ENCODE measurements at places on chromosomes 3 and 15.

DNA sequence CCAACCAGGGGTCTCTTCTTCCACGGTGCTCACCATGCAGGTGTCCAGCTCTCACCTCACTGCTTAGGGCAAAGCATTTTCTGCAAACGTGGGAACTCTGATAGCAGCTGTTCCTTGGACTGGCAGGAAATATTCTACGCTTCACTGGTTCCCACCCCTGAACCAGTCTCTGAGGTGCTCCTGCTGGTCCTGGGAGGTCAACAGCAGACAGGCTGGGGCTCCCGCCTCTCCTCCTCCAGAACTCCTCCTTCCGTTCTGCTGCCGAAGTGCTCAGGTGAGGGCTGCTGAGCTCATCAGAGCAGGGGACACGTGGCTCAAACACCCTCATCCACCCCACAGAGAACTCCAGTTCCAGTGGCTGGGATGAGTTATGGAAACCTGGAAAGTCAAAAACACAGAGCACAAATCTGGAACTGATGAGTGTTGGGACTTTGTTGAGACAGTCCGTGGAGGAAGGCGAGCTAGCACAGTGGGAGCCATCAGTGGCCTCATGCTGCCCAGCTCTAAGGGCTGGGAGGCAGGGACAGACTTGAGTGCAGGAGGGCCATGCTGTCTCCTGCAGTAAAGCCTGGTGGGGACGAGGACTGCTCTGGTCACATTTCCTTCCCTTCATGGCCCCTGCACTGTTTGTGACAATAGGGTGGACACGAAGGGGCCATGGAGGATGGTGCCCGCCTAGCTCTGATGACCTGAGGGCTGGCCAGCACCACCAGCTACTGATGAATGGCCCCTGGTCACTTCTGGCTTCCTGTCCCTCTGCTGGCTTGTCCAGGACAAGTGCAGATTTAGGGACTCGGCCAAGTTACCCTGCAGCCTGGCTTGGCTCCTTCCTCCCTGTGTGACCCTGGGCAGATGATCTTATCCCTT lies 137.8 kb downstream of the KLF13 start:
- no peak for DNase-seq

- DNase-seq: no peak
Observed at GRCh38 chr3:24545887-24546286, 51.2 kb upstream of the THRB start.

GRCh38 chr3:10716964-10717363 lies 99.1 kb upstream of the SLC6A11 start:
- DNase-seq: no peak

GRCh38 chr3:72744330-72744729 lies 103.9 kb downstream of the SHQ1 start:
- DNase-seq: no peak

- no peak for DNase-seq
Observed at GRCh38 chr15:85527895-85528294, 147.5 kb downstream of the AKAP13 start.

DNA sequence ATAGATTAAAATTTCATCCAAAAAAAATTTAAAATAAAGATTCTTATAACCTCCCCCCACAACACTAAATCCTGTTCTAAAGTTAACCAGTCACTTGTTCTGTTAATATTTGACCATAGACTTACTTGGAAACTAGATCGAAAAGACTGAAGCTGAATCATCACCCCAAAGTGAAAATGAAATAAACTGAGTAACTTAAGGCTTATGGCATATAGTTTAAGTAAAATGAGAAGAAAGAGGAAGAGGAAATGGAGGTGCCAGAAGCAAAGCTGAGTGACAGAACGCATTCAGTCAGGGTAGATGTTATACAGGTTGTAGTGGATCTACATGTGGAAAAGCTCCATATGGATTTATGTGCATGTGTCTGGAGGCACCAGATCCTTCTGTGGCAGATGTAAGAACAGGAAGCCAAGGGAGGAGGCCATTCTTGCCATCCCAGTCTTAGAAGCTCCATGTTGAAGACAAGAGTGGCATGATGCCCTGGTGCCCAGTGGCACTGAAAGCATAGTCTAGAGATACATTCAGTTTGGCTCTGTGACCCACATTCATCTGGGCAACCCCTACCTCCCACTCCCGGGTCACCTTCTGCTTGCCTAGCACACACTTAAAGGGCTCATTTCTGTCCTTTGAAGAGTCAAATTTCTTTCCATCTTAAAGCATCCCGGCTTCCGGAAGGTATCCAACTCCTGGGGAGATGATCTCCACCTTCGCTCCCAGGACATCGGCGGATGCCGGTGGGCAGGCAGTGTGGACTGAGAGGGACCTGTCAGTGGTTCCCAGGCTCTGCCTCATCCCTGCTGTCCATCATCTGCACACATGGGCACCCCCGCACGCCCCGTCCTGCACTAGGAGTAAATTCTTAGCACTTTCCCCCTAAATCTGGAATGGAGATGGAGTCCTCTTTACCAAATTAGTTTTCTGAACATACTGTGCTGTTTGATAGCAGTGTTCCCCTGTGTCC lies 90.8 kb downstream of the NEO1 start:
- no peak for DNase-seq

- DNase-seq: no peak
Observed at GRCh38 chr3:52420388-52420787, 24.5 kb downstream of the SEMA3G start.

GRCh38 chr15:40310001-40310959 lies 2.5 kb upstream of the PLCB2 start:
- peak; percentile 87 for DNase-seq

- DNase-seq: no peak
Observed at GRCh38 chr3:188916934-188917401, 254.8 kb upstream of the TPRG1 start.

GRCh38 chr3:194730365-194730764 lies 44.7 kb downstream of the FAM43A start:
- DNase-seq: peak; percentile 92

GRCh38 chr3:16866571-16866970 lies 18.2 kb upstream of the PLCL2 start:
- DNase-seq: no peak

- DNase-seq: peak; percentile 48
Observed at GRCh38 chr3:158091531-158091930, 14.7 kb downstream of the SHOX2 start.

DNA sequence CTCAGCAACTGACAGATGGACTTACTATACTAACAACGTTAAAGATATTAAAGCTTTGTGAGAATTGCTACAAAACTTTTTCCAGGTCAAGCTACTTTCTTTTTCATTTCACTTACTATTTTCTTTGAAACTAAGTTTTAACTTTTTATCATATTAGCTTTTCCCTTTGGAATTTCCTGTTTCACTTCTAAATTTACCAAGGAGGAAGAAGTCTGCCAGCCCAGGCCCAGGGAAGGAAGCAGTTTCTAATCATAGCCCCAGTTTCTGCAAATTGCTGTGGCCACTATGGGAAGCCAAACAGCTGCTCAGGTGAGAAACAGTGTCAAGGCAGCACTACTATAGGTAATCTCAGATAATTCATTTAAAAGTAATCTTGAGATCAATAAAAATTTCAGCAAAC lies 18.4 kb downstream of the CYFIP1 start:
- no peak for DNase-seq

DNA sequence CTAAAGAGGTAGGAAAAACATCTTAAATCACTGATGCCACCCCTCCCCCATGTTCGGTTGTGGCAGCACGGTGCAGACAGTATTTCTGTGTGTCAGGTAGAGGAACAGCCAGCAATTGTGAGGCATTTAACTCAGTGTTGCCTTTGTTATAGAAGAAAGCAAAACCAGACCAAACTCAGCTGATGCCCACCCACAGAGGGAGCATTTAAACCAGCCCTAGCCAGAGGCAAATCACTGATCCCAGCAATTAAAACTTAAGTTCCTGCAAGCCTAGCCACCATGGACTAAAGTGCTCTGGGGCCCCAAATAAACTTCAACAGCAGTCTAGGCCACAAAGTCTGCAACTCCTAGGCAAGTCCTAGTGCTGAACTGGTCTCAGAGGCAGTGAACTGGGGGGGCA lies 94.5 kb downstream of the CFAP20DC start:
- DNase-seq: no peak

GRCh38 chr3:195708061-195708460 lies 12.7 kb upstream of the MUC20 start:
- DNase-seq: peak; percentile 40

DNA sequence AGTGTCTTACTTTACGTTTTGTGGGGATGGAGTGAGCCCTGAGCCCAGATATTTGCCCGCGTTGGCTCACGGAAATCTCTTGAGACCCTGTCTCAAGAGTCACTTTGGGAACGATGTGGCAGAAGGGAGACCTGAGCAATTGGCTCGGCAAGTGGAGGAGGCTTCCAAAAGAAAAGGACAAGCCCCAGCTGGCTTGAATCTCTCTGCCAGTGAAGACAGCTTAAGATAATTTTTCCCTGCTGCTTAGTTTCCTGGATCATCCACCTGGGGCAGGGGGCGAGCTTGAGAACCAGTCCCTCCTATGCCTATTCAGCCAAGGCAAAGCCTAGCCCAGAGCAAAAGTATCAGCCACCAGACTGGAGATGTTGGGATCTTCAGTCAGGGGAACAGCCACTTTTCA lies 708 bp downstream of the SEC22A start:
- no peak for DNase-seq

- DNase-seq: no peak
Observed at GRCh38 chr15:81475926-81476325, 101.9 kb upstream of the TMC3 start.

DNA sequence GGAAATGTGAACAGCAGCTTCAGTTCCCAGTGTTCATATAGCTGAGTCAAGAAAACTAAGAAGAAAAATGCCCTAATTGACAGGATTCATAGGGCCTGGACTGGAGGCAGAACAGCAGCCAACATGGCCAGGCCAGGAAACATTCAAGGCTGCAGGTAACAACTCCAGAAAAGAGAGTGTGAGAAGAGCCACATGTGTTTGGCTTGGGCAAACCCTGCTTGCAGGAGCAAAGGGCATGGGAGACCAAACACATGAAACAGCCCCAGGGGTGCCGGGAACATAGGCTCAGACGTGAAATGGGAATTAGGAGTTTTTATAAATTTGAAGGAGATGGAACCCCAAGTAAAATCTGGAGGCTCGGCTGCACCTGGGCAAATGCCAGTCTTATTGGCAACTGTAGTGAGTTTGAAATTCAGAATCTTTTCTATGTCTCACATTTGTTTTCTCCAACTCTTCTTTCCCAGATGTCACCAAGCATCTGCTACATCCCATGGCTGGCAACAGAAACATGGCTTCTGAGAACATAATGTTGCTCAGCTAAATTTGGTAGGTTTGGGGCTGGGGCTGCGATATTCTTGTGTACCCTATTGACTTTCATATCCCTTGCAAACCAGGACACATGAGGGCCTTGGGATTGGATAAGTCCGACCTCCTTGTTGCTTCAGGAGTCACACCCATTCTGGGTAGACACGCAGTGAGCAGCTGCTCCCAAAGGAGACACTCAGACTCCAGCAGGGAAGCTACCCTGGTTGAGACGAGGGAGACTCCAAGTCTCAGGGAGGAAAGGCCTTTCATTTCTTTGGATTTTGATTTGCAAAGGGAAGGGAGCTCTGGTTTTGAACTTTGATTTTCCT lies 98.9 kb upstream of the CLSTN2 start:
- no peak for DNase-seq

DNA sequence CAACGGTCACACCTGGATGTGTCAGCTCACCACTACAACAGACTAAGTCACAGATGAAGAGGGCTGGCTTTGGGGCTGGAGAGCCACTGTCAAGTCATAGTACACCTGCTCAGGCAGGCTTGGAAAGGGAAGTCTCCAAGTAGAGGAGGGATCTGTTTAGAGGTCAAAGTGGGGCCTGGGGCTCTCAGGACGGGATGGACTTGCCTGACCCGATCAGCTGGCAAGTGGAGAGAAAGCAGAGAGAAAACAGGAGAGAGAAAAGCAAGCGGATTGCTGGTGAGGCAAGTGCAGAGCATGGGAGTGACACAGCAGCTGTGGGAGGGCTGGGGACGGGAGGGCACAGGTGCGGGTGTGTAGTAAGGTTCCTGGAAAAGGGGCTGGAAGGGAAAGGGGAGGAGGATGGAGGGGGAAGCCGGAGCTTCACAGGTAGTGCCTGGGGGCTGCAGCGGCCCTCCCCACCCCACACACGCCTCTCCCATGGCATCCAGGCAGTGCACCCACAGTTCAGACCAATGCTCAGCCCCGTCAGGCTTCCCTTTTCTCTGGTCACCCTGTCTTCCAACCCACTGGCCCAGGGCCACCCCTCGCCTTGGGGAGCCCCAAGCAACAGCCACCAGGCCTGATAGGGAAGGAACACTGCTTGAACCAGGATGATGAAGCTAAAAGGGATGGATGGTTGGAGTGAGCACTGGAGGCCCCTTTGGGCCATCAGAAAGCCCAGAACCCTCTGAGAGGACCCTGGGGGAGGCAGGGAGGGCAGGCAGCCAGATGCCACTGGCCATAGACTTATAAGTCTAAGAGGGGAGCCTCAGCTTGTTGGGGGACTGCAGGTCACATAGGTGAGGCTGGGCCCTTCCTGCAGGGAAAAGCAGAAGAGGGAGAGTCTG lies 8.5 kb downstream of the RPS17 start:
- no peak for DNase-seq

DNA sequence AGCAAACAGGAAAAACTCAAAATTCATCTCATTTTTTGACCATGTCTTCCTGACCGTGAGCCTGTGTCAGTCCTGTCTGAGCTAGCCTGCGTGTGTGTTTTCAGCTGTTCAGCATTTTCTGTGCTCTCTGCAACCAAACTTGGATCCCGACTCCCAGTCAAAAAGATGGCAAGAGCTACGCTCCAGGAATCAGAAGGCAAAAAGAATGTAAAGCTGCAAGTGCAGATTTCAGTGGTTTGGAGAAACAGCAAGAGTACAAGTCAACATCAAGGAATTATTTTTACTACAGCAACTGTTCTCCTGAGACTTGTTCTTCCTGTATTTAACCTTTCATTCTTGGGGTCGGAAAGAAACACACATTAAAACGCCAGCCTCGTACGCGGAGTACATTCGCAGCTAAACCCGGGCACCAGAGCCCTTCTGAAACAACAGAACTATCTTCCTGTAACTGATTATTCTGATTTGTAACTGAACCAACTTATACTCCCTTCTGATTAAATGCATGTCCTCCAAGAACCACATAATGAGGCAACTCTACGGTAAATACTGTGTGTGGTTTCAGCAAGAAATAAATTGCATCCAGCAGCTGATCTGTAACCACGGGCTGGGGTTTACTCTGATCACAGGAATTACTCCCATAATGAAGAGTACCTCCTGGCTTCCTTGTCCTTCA lies 107.4 kb downstream of the LRIG1 start:
- DNase-seq: no peak

- no peak for DNase-seq
Observed at GRCh38 chr15:42427429-42428223, 63.3 kb downstream of the ZNF106 start.

- no peak for DNase-seq
Observed at GRCh38 chr3:15539066-15539465, 17.6 kb upstream of the COLQ start.

- no peak for DNase-seq
Observed at GRCh38 chr15:90609242-90610180, 79.8 kb downstream of the CRTC3 start.

DNA sequence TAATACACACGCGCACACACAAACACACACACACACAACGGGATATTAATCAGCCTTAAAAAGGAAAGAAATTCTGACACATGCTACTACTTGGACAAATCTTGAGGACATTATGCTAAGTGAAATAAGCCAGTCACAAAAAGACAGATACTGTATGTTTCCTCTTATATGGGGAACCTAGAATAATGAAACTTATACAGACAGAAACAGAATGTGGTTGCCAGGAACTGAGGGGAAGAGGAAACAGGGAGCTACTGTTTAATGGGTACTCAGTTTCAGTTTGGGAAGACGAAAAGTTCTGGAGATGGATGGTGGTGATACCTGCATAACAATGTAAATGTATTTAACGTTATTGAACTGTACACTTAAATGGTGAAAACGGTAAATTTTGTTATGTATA lies 20.2 kb downstream of the ICE2 start:
- no peak for DNase-seq
